ENCODE measurements at places on chromosomes 5 and 9.

DNA sequence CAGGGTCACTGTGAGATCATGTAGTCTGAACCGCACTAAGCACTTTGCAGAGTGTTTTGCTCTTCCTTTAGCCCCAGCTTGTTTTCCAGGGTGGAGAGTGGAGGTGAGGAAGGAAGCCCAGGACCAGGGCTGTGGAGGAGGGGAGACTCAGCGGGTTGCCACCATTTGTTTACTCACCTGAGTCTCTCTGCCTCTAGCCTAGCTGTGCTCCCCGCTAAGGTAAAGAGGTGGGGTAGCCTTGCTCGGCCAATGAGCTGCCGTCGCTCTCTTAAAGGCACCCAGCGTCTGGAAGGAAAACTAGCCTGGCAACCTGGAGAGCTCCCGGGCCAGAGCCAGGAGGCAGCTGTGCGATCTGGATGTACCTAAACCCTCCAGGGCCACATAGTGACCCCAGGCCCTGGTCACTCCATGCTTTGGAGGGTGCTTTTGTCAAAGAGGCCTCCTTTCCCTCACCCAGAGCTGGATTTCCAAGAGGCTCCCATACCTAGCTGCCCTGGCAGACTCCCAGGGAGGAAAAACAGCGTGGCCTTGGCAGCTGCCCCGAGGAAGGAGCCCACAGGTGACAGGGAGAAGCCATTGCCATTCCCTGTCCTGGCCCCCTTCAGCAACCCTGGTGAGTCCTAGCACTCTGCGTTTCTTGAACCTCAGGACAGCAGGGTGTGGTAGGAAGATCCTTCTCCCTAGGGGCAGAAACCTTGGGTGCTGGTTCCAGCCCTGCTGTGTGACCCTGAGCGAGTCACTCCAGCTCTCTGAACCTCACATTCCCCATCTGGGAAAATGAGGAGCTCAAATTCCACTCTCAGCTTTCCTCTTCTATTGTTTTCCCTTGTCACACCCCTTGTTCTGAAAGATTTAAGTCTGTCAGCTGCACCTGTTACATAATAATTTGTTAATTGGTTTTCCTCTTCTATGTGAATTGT, 42.4 kb upstream of the LARP1 start:
- DNase-seq = peak; percentile 83

- no peak for DNase-seq
Measured at GRCh38 chr5:176803068-176803942, 7.1 kb upstream of the UNC5A start.

DNA sequence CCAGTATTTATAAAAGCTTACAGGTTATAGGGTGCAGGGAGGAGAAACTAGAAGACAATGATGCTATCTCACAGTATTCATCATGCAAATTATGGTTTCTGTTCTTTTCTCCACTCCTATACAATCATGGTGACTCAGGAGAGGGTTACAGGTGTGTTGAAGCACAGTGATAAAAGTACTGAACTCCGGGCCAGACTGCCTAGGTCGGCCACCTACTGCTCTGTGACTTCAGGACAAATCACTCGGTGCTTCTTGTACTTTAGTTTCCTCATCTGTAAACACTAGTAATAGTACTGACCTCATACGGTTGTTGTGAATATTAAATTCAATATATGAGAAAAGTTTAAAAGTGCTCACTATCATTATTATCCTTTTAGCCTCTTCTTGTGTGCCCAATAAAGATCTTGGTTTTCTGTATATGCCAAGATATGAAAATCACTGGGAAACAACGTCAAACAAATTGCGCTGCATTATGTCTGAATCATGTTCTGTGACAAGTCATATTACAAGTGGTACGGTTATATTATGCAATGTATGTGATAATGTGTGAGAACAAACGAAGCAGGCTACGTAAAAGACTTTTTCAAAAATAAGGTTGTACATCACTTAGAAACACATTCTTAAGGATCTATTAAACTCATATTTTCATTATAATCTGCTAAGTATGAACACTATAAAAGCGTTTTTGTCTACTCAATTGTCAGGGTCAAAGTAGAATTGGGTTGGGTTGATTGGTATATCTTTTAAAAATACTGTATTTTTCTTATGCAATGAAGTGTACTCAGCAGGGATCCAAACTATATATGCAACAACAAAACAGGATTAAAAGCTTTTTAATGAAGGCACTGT, 153.3 kb downstream of the EFNA5 start:
- DNase-seq = no peak

GRCh38 chr9:129908906-129909305, 73.6 kb downstream of the USP20 start:
- no peak for DNase-seq

DNA sequence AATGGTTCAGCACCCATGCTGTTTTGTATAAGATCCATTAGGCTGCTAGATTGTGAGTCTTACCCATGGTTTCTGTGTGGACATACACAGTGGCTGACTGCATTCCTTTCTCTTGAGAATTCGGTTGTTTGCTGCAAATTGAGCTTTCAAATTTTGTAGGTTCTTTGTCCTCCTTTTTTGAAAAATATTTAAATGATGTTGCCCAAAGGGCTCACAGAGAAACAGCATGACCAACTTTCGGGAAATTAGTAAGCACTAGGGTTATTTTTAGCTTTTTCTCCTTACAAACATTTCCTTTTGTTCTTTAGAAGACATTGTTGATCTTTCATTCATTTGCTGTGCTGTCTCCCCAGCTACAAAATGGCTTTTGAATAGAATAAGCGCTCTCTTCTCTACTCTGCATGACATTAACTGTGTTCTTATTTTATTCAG, 79.4 kb downstream of the NLN start:
- no peak for DNase-seq

DNA sequence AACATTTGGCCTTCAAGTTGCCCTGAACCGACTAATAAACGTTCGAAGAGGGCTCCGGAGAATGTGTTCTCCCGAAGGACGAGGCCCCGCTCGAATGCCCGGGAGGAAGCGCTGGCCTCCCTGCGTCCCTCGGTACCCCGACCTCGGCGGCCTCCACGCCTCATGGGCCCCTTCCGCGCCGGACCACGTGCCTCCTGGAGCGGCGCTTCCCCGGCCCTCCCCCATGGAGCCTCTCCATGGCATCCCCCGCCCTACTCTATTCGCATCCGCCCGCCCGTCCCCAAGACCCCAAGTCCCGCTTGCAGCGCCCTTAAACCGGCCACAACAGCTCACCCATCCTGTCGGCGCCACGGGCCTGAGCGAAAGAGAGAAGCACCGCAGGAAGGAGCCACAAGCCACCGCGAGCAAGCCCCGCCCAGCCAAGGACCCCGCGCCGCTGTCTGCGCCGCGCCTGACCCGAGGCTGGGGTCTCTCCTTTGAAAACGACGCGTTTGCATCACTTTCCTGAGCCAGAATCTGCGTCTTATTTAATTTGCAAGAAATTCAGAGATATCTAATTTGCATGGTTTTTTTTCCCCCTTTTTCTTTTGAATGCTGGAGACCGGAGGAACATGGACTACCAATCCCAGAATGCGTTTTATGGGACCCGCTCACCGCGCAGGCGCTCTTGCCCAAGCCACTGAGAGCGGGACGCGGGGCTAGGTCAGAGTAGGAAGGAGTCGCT, at the start of gene RPS23:
Gene RPS23 (minus strand): TSS at position 368 of the 724 bp plus-strand sequence. CDS start 31 bp downstream, at position 337.
- peak; percentile 90 for DNase-seq

- DNase-seq = no peak
Measured at GRCh38 chr5:138289296-138289695, 14.9 kb upstream of the GFRA3 start.

GRCh38 chr9:115262952-115263351, 145.0 kb upstream of the TNC start:
- DNase-seq = no peak

GRCh38 chr5:7271435-7272084, 124.4 kb upstream of the ADCY2 start:
- no peak for DNase-seq

DNA sequence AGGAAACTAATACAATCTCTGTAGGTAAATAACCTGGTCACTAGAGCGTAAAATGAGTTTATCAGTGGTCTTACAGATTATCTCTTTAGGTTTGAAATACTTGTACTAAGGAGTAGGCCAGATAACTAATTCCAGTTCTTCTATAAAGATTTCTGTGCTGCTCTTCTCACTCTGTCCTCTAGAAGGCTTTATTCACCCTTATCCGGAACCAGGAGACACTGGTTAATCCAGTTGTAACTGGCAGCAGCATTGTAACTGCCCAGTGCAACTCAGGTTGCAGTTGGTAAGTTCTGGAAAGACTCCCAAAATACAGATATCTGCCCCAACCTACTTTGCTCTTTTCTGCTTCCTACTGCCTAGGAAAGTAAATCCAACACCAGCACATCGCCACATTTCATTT, 19.8 kb downstream of the C5orf22 start:
- no peak for DNase-seq

- peak; percentile 50 for DNase-seq
Measured at GRCh38 chr5:150302301-150303069, at the start of gene ARSI. TSS of gene ARSI (minus strand) at chr5:150302905. CDS start at chr5:150302373, 532 bp downstream.

DNA sequence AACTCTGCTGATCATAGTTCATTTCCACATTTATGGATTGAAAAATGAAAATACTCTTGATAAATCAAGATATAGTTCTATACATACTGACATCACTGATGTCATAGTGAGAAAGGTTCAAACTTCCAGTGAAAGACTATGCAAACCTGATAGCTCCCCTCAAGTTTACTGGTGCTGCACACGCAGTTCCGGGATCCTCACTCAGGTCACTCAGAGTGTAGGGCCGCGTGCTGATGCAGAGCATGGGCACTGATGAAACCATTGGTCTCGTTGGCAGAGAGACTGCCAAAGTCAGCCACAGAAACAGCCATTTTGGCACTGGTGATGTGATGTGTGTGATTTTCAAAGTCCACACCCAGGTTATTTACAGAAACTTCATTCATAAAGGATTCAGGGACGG, 13.5 kb downstream of the SETD9 start:
- no peak for DNase-seq

DNA sequence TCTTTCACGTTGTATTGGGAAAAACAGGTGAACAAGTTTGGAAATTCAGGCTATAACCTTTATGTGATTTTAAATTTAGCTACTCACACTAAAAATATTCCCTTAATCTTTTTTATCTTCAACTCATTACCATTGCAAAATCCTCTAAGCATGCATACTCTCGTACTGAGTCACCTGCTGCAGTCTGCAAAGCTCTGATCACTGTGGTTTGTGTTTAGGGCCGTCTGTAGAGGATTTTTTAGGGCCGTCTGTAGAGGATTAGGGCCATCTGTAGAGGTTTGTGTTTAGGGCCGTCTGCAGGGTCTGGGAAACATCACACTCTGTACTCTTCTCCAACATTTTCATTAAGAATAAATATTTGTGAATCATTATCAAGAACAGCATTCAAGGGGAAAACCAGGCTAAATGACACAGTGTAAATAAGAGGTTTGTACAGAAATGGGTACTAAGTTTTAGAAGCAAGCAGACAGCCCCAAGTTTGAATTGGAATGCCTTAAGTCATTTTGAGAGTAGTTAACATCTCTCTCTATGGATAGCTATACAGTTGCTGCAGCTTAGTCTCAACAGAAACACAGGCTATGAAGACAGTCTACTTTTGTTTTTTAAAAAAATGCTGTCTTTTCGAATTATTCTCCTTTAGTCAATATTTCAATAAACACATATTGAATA, 155.0 kb upstream of the TSLP start:
- no peak for DNase-seq

Data from Peyer's patch (tissue), 4 donors.